ENCODE measurements at places on chromosomes 13 and 19. TPM values are rescaled to one million over a fixed set of nuclear protein-coding genes. Genes with fewer than 3 reads are reported as not detected.

The NCR1 gene
- not detected for total RNA-seq

The SMIM44 gene
- not detected for total RNA-seq

The TNNT1 gene
- total RNA-seq = not detected

The GARIN5A gene
- total RNA-seq = 0.20 TPM

The LILRA1 gene
- total RNA-seq = not detected

The ZNF283 gene
- 5.0 TPM for total RNA-seq

The NAPSA gene
- total RNA-seq = not detected

The ANGPTL4 gene
- 1.5 TPM for total RNA-seq

The IZUMO1 gene
- total RNA-seq = 0.22 TPM

The ITGBL1 gene
- 5.0 TPM for total RNA-seq

The PLIN5 gene
- total RNA-seq = 4.6 TPM

The ZNF66 gene
- 2.8 TPM for total RNA-seq

The GRK1 gene
- total RNA-seq = not detected

The MBD3L3 gene
- total RNA-seq = not detected

The DDA1 gene
- 16.6 TPM for total RNA-seq

The ADGRE3 gene
- total RNA-seq = not detected

The CEACAM16 gene
- total RNA-seq = not detected

The TSKS gene
- total RNA-seq = under 0.01 TPM

The HIF3A gene
- total RNA-seq = 54.6 TPM

The SHISA2 gene
- total RNA-seq = 1.8 TPM

The ZNF229 gene
- 11.9 TPM for total RNA-seq

The TPTE2 gene
- total RNA-seq = not detected

The DENND1C gene
- not detected for total RNA-seq

The SLC25A41 gene
- total RNA-seq = not detected

The PTGIR gene
- total RNA-seq = 0.20 TPM

The ZNF534 gene
- total RNA-seq = not detected

The RFXAP gene
- 0.60 TPM for total RNA-seq

The TNNI3 gene
- total RNA-seq = not detected

The SYDE1 gene
- total RNA-seq = 14.3 TPM

The LENG9 gene
- total RNA-seq = 3.3 TPM
